ENCODE measurements at places on chromosomes 1 and 21.

DNA sequence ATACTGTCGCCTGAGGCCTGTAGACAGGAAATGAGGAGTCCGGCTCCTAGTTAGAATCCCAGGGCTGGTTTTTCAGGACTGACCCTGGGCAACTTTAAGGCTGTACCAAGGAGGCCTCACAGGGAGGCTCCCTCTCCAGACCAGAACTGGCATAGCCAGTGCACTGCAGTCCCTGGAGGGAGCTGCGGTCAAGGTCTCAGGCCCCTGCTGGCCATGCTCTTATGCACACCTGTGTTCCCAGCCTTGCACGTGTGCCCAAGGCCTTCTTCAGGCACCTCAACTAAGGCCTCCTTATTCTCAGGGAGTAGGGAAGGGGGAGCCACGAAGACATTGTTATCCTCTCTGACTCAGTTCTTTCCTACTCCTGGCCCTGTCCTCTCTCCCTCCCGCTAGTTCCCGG lies 22.0 kb upstream of the IFNAR1 start:
- DNase-seq, result no peak

DNA sequence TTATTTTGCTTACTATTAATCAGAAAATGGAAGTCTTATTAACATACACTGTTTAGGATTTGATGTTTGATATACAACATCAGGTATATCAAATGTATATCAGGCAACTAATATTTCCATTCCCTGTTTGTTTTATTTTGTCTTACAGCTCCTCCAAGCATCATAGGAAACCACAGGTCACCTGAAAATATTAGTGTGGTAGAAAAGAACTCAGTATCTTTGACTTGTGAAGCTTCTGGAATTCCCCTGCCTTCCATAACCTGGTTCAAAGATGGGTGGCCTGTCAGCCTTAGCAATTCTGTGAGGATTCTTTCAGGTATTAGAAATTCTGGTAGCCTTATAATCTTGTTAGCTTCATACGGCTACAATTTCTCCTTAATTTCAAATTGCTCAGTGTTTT lies 318.0 kb downstream of the TPR start:
- DNase-seq, result no peak

- DNase-seq, result no peak
Observed at GRCh38 chr1:202013603-202014002, 3.2 kb downstream of the ELF3 start.

GRCh38 chr1:53574621-53575020 lies 115.4 kb downstream of the DMRTB1 start:
- no peak for DNase-seq

GRCh38 chr1:152148051-152148450 lies 11.0 kb downstream of the RPTN start:
- DNase-seq, result no peak

DNA sequence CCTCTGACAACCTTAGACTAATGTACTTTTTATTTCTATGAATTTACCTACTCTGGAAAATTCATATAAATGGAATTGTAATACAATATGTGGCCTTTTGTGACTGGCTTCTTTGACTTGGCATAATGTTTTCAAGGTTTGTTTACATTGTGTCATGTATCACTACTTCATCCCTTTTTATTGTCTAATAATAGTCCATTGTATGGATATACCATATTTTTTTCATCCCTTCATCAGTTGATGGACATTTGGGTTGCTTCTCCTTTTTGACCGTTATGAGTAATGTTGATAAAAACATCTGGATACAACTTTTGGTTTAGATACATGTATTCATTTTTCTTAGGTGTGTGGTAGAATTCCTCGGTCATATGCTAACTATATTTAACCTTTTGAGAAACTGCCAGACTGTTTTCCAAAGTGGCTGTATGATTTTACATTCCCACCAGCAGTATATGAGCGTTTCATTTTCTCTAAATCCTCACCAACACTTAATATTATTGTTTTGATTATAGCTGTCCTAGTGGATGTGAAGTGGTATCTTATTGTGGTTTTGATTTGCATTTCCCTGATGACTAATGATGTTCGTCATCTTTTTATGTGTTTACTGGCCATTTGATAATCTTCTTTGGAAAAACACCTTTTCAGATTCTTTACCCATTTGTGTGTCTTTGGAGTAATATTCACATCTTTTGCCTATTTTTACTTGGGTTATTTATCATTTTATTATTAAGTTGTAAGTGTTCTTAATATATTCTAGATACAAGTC lies 3.5 kb downstream of the RO60 start:
- no peak for DNase-seq

- DNase-seq, result no peak
Observed at GRCh38 chr21:42746593-42747275, 93.3 kb downstream of the PDE9A start.

- no peak for DNase-seq
Observed at GRCh38 chr1:162580308-162580707, 18.8 kb downstream of the UAP1 start.

DNA sequence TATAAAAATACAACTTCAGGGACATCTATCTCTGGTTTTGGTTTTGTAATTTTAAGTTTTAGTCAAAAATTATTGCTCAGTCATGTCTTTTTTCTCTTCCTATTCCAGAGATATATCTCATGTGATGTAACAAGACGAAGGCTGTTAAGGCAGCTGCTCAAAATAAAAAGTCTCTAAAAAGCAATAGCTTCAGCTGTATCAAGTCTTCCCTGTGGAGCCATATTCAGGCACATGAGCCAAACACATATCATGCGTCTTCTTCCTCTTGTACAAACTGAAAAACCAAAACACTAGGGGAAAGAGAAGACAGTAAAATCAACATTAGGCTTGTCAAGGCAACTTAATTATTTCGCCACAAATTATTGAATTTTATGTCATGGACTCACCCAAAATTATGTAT lies 240.7 kb downstream of the NRIP1 start:
- DNase-seq, result no peak

DNA sequence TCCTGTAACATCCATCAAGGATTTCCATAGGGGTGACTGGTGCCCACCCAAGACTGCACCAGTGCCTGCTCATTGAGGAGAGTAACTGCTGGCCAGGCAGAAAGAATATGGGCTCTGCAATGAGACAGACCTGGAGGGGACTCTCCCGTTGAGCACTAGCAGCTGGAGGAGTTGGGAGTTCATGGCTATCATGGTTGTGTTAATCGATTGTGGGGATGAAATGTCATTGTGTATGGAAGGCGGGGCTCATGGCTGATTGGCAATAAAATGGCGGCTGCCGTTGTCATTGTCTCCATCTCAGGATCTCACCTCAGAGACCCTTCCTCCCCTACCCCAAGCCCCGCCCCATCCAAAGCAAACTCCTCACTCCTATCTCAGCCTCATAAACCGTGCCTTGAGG lies 3.9 kb downstream of the TMEM125 start:
- no peak for DNase-seq
